ENCODE measurements at places on chromosomes 7 and 10. TPM values are rescaled to one million over a fixed set of nuclear protein-coding genes. Genes with fewer than 3 reads are reported as not detected.

STOX1 gene
- total RNA-seq: 2.9 TPM

SKAP2 gene
- 18.9 TPM for total RNA-seq

MAPK8 gene
- total RNA-seq: 46.7 TPM

TFEC gene
- total RNA-seq: 4.3 TPM

TRAPPC14 gene
- 7.3 TPM for total RNA-seq

FOXI2 gene
- not detected for total RNA-seq

TAS2R3 gene
- total RNA-seq: 0.83 TPM

ZNF117 gene
- total RNA-seq: 8.2 TPM

GIGYF1 gene
- 24.8 TPM for total RNA-seq

AKR1D1 gene
- total RNA-seq: not detected

SDHAF3 gene
- 3.3 TPM for total RNA-seq

Measured in sigmoid colon (tissue), 7 donors.